Activated CD8-positive, alpha-beta T cell treated with anti-CD3 and anti-CD28 coated beads, Interleukin-2, amount 10 ng/mL, durations not matched to agents 7 days and 5 days (primary cell): ENCODE measurements at places on chromosomes 1 and 21. TPM values are rescaled to one million over a fixed set of nuclear protein-coding genes. Genes with fewer than 3 reads are reported as not detected.

The FCRL5 gene
- 0.10 TPM for total RNA-seq

The CLDN17 gene
- not detected for total RNA-seq

The NID1 gene
- 0.05 TPM for total RNA-seq

The VSIG8 gene
- total RNA-seq, result not detected

The ILDR2 gene
- 5.0 TPM for total RNA-seq

The AK5 gene
- 0.73 TPM for total RNA-seq

The MX1 gene
- total RNA-seq, result 563 TPM

The AIM2 gene
- 0.99 TPM for total RNA-seq

The SYT2 gene
- not detected for total RNA-seq

The UBL4B gene
- total RNA-seq, result not detected

The NBPF10 gene
- 2.6 TPM for total RNA-seq

The EIF3I gene
- 194 TPM for total RNA-seq

The PLA2G2D gene
- total RNA-seq, result not detected

The ZNF697 gene
- not detected for total RNA-seq

The TSPAN1 gene
- total RNA-seq, result not detected

The ARHGEF16 gene
- not detected for total RNA-seq

The BATF3 gene
- total RNA-seq, result 32.6 TPM

The RLF gene
- 20.4 TPM for total RNA-seq

The CYYR1 gene
- total RNA-seq, result not detected

The VPS72 gene
- total RNA-seq, result 59.8 TPM

The GBP7 gene
- total RNA-seq, result 0.26 TPM

The ARF1 gene
- total RNA-seq, result 322 TPM

The CFHR5 gene
- not detected for total RNA-seq

The AMIGO1 gene
- 2.2 TPM for total RNA-seq

The FAM78B gene
- 0.18 TPM for total RNA-seq

The PRDM15 gene
- 9.6 TPM for total RNA-seq

The CLCA4 gene
- total RNA-seq, result not detected

The FCRL4 gene
- not detected for total RNA-seq

The MROH7 gene
- total RNA-seq, result not detected

The BCL2L15 gene
- total RNA-seq, result 1.0 TPM

The KRTAP11-1 gene
- not detected for total RNA-seq

The KISS1 gene
- not detected for total RNA-seq

The UBE2J2 gene
- 67.5 TPM for total RNA-seq

The AGMAT gene
- total RNA-seq, result 10.3 TPM

The OR2T29 gene
- total RNA-seq, result not detected

The PLOD1 gene
- 25.0 TPM for total RNA-seq

The AMPD1 gene
- not detected for total RNA-seq

The CTBS gene
- total RNA-seq, result 12.7 TPM

The SH2D1B gene
- not detected for total RNA-seq

The TFF1 gene
- not detected for total RNA-seq

The ANXA9 gene
- total RNA-seq, result not detected

The KRTAP19-1 gene
- total RNA-seq, result not detected

The HUNK gene
- 0.21 TPM for total RNA-seq
